CD8-positive, alpha-beta T cell (primary cell): ENCODE measurements at places on chromosomes 1 and 21.

GRCh38 chr1:178172939-178173338, 79.0 kb downstream of the RASAL2 start:
- no peak for DNase-seq

- no peak for DNase-seq
Measured at GRCh38 chr1:21725748-21726392, 56.7 kb upstream of the RAP1GAP start.

DNA sequence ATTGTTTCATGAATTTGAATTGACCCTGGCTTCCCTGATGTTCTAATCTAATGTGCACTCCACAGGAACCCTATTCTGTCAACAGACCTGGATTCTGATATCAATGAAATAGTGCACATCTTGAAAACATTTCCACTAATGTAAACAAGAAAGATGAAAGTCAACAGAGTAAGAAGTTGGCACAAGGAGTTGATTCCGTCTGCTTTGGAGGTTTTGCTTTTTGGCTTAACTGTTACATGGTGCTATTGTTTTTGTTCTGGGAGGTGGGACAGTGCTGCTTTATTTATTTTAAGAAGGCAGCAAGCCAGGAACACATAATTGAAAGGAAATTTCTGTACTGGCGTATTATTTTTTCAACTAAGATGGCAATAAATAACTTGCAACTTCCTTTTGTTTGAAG, 73.3 kb downstream of the LEPR start:
- DNase-seq, result no peak

- no peak for DNase-seq
Measured at GRCh38 chr1:30659702-30660101, 63.7 kb downstream of the MATN1 start.

DNA sequence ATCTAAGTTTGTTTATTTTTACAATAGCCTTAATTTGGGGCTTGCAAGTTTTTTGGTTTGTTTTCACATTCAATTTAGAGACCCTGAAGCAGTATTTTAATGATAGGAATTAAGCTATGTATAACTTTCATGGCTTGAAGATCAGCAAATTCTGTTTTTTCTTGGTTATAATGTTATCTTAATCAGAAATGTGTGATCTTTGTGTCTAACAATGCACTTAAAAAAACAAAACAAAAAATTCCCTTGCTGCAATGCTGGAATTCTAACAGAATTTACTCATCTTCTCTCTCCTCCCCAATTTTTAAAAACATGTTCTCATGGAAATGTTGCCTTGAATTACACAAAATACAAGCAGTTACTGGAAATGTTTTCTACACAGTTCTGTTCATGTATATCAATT, 113.1 kb downstream of the OLFML2B start:
- no peak for DNase-seq

- DNase-seq, result no peak
Measured at GRCh38 chr21:45022348-45022675, 52.1 kb upstream of the ADARB1 start.

DNA sequence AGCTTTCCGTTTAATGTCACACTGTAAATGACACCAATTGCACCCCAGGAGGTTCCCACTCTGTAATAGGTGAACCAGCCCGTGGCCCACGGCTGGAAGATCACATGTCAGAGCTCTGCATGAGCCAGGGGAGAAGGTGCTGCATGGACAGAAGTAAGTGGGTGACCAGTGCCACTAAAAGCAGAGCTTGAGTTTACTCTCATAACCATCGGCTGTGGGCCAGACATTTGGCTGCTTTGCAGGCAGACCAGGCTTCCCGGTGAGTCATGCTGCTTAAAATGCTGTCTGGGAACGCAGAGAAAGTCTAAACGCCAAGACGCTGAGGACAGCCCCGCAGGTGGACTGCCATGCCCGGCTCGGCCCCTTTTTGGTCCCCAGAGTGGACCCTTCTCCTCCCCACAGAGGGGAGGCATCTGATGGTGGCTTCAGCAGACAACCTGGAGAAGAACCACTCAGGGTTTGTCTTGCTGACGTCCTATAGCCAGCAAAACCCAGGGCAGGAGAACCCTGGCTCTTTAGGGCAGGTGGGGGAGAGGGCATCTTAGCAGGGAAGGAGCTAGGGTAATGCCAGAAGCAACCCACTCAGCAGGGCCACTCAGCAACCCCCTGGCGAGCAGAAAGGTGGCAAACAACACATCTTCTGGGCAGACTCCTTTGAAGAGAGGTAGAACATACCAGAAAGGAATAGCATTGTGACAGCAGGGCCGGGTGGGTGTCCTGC, 7.3 kb downstream of the KIAA2013 start:
- no peak for DNase-seq

DNA sequence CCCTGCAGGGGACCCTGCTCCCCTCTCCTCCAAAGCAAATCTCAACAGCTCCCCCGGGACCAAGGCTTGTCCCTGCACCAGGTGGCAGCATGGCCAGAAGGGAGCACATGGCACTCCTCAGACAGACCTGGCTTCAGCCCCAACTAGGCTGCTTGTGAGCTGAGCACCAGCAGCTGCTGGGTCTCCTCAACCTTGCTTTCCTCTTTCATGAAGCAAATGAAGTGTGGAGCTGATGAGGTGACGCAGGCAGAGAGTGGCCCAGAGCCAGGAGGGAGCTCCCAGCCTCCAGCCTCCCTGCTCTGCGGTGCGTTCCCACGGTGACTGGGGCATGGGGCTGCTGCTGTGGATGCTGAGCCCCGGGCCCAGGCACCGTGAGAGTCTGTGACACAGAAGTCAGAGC, 34.0 kb downstream of the MEGF6 start:
- no peak for DNase-seq

DNA sequence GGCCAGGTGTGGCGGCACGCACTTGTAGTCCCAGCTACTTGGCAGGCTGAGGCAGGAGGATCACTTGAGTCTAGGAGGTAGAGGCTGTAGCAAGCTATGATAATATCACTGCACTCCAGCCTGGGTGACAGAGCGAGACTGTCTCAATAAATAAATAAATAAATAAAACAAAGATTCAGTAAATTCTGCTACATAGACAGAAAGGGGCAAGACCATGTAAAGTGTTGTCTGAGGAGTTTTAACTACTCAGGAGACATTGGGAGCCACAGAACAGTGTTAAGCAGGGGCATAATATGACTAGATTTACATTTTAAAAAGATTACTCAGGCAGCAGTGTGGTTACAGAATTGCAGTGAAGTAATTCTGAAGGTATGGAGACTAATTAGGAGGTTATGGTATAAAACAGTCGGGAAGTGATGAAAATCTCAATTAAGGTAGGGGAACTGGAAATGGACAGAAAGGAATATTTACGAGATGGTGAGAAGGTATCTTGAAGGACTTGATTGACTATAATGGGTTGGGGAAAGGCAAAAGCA, 94.7 kb downstream of the ATP1B1 start:
- DNase-seq, result no peak

- no peak for DNase-seq
Measured at GRCh38 chr1:54464477-54465146, 58.4 kb upstream of the SSBP3 start.

GRCh38 chr1:200437556-200438203, 27.8 kb upstream of the ZNF281 start:
- no peak for DNase-seq

GRCh38 chr1:224266105-224266914, 63.7 kb downstream of the NVL start:
- DNase-seq, result no peak

- no peak for DNase-seq
Measured at GRCh38 chr1:20237646-20238045, 51.3 kb upstream of the PLA2G2C start.

- DNase-seq, result no peak
Measured at GRCh38 chr21:14120091-14120734, 90.5 kb downstream of the LIPI start.
